Activated naive CD4-positive, alpha-beta T cell (primary cell): ENCODE measurements at places on chromosomes 1 and 21.

DNA sequence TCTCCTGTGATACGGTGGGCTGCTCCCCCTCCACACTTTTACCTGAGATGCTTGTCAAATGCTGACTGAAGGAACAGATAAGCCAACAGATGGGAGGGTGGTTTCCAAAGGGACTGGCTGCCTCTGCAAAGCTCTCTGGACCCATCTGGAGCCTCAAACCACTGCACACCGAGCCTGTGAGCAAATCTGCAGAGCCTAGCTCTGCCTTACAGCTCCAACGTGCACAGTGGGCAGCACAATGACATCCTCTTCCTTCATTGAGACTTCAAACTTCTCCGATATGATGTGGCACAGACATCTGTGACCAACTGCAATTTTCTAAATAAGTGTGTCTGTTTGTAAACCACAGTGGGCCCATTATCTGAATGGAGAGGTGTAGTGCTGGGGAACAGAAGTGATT, 26.2 kb upstream of the KNCN start:
- no peak for DNase-seq

GRCh38 chr1:2356911-2357845, 34.2 kb downstream of the MORN1 start:
- no peak for DNase-seq

- DNase-seq: no peak
These were observed 100.2 kb downstream of the RHOU start for GRCh38 chr1:228835456-228835855.

DNA sequence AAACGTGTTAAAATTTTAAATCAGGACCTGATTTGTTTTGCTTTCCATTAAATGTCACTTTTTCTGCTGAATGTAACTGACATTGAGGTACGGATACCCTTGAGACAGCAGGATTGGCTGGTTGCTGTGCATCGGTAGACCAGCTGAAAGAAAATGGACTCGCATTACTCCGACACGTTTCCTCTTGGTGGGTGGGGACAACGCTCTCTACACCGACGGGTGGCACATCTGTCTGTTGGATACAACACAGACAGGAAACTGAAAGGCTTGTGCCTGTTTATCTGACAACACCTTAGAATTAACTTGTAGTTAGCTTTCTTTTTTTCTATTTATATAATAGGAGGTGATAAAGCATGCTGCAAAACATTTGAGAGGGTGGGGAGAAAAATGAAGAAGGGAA, 19.4 kb downstream of the PRPF38A start:
- peak; percentile 50 for DNase-seq

GRCh38 chr1:89907727-89908212, 86.9 kb downstream of the LRRC8D start:
- no peak for DNase-seq

- DNase-seq: no peak
These were observed 1.0 kb upstream of the F11R start for GRCh38 chr1:161021970-161022353.

- no peak for DNase-seq
These were observed 24.6 kb upstream of the CNTN2 start for GRCh38 chr1:205018381-205018780.

DNA sequence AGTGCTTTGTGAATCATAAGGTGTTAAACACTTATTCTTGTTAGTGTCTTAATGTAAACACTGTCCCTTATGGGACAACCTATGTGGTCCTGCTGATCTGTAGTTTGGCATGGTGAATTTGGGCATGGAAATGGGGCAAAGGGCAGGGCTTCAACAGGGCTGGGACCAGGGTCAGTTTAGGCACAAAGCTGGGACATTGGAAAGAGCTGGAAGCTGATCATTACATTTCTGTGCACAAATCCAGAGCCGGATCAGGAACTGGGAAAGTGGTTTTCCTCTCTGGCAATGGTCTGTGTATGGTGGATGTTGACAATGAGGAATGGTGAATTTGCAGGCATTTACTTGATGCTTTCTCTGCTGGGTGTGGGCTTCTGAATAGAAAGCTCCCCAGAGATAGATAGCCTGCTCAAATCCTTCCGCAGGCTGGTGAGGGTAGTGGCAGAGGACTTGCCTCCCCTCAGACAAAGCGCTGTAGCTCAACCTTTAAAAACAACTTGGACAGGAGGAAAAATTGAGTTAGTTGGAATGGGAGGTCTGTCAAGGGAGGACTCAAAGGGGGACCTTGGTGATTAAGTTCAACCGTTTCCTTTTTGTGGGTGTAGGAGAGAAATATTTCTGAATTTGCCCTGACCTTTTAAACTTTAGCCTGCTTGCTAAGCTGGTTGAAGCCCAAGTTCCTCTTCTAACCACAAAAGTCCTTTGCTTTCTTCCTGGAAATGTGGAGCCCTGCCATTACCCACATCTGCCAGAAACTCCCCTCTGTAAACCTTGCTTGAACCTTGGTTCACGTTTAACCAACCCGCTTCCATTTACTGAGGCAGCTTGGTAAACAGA, 35.3 kb downstream of the HLX start:
- DNase-seq: no peak

- DNase-seq: no peak
These were observed 18.9 kb downstream of the PLCH2 start for GRCh38 chr1:2495026-2495425.

DNA sequence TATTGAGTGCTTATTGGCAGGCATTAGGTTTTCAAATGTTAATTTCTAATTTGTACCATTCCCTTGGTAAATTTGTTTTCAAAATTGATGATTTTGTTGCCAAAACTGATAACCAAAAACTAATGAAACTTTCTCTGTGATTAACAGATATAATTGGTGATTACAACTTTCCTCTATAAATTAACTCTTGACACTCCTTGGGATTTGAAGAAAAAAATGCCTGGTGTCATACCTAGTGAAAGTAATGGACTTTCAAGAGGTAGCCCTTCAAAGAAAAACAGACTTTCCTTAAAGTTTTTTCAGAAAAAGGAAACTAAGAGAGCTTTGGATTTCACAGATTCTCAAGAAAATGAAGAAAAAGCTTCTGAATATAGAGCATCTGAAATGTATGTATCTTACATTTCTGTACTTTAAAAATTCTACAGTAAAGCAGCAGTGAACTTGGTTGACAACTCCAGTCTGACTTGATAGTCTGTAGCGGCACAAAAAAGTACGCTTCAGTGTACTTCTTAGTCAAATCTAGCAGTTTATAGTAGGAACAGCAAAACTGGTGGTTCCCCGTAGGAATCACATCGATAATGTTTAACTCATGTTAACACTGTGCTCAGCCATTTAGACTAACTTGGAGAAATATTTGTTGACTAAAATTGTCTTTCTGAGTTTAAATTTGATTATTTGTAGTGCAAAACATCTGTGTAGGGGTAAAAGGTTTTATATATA, 3.0 kb downstream of the USP1 start:
- no peak for DNase-seq

DNA sequence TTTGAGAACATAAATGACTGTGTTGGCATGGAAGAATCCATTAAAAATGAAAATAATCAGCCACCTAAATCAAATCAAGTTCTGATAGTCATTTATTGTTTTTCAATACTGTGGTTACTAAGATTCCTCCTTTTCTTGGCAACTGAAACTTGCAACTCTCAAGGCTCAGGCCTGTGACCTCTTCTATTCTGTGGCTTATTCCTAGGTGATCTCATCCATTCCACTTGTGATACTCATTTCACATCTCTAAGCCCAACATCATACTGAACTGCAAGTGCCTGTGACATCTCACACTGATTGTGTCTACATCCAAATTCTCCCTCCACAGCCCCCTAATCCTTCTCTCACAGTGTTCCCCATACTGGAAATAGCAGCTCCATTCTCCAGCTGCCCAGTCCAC, 4.8 kb upstream of the ST6GALNAC5 start:
- no peak for DNase-seq

DNA sequence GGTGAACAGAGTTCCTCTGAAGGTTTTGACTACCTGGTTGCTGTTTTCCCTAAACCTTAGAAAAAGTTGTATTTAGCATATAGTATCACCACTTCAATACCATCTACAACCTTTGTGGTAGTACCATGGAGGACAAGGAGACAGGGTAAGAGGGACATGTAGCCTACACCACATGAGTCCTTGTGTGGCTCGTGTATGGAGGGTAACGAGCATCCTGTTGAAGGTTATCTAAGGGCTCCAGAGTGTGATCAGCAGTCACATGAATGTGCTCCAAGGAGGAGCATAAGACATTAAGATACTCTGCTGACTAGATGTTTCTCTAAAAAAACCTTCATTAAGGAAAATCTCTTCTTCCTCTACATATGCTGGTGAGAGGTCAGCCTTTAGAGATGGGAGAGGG, 67.3 kb downstream of the VCAM1 start:
- no peak for DNase-seq

DNA sequence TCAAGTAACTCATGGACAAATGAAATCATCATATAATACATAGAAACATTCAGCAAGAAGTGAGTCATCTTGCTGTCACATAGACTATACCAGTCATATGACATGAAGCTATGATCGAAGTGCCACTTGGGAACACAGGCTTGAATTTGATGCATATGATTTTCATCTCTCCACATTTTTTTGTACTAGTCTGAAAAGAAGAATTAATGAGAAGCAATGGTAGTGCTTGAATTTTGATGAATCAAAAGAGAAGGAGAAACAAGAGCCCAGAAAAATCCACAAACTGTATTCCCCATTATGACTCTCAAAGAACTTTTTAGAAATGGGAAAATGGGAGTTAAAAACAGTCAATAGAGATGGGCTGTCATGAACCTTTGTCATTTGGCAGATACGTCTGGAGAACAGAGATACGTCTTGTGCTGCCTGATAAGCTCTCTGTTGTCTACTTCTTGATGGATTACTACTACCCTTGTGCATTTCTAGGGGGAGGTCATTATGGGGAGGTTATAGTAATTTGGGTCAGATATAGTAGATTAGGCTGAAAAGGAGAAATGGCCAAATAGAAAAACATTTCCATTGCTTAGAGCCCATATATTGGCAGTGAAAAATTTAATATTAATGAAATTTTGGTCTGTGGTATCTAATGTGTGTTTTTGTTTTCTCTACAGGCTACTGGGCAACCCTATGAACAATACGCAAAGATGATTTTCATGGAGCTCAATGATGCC, 8.0 kb upstream of the LEPR start:
- DNase-seq: no peak

DNA sequence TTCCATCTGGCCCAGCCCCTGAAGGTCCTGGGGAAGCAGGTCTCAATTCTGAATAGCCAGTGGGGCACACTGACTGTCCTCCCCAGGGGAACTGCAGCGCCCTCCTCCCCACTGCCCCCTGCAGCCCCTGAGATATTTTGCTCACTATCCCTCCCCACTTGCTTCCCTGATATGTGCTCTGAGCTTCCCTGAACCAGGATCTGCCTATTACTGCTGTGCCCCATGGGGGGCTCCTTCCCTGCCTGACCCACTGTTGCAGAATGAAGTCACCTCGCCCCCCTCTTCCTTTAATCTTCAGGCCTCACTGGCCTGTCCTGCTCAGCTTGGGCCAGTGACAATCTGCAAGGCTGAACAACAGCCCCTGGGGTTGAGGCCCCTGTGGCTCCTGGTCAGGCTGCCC, 89.8 kb downstream of the PTPRU start:
- no peak for DNase-seq

DNA sequence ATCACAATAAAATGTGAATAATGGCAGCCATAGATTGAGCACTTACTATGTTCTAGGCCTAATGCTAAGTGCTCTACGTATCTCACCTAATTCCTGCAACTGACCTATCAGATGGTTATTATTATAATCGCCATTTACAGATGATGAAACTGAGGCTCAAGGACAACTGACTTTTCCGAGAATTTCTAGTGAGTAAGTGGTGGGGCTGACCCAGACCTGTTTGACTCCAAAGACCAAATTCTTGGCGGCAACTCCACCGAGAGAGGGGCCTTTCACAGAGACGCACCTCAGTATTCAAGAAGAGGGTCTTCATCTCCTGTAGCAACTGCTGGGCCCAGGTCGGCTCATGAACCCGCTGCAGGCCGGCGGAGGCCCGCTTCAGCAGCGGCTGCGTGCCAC, 573 bp downstream of the TMEM234 start:
- no peak for DNase-seq

DNA sequence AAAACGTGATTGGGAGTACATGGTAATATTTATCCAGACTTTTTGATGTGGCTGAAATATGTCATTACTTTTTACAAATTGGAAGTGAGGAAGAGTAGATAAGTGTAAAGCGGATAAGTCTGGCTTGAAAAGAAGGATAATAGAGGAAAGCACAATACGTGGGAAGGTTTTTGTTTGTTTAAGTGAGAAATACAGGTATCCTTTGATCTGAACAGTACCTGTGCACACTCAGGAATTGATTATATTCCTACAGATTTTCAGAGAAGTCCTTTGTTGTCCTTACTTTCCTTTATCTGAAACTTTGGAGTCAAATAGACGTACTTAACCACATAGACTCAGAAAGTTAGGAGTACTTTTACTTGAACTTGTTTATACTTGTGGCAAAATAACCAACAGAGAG, 20.2 kb downstream of the CCDC18 start:
- DNase-seq: no peak

- no peak for DNase-seq
These were observed 76.8 kb downstream of the STUM start for GRCh38 chr1:226625326-226625725.

GRCh38 chr1:18705811-18706210, 75.2 kb downstream of the PAX7 start:
- DNase-seq: no peak

DNA sequence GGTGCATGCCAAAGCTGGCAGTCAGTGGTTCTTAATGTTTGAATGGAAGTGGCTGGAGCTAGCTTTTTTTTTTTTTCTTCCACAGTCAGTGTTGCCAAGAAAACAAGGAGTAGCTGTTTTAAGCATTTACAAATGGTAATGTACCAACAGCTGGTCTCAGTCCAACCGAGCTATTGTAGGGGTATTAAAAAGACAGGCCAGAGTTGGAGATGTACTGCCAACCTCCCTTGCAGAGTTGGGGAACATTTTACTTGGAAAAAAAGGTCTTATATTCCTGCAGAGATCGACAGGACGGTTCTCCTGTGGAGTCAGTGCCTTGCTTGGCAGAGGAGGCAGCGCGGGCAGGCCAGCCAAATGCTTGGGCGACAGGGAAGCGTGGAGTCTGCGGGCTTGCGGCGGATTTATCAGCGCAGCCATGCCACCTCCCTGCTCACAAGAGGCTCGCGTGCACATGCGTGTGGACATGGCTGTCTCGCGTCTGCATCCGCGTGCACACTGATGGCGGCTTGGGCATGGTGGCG, 338.1 kb downstream of the RPS6KC1 start:
- no peak for DNase-seq

DNA sequence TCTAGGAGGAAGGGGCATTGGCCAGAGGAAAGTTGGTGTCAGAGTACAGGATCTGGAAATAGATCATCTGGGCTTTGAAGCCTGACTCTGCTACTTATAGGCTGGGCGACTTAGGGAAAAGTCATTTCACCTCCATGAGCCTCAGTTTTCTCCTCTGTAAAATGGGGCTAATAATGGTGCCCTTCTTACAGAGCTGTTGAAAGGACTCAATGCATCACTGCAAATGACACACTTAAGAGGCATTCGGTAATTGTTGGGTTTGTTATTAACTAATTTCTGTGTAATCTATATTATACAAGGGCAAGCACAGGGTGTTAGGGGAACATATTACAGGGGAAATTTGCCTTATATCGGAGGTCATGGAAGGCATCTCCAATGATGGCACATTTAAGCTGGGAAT, 96.1 kb downstream of the KAZN start:
- no peak for DNase-seq
